ENCODE measurements at places on chromosomes 3 and 15. TPM values are rescaled to one million over a fixed set of nuclear protein-coding genes. Genes with fewer than 3 reads are reported as not detected.
A peak's percentile ranks its signal among the peaks of the same experiment; 100 is the strongest.

The CPNE9 gene
- 0.17 TPM for total RNA-seq

GRCh38 chr3:138939561-138940241 is 7.2 kb downstream of the FOXL2 start:
- peaks cover 91% of the 10 kb centered on the region for H3K27me3 ChIP-seq
- H3K4me1 ChIP-seq, result peaks cover 21% of the 10 kb centered on the region
- peaks cover 5% of the 10 kb centered on the region for H3K36me3 ChIP-seq

GRCh38 chr15:50234764-50235163 is 30.8 kb downstream of the HDC start:
- peaks cover 8% of the 10 kb centered on the region for H3K4me1 ChIP-seq
- no peaks in the 10 kb centered on the region for H3K27me3 ChIP-seq
- no peak for DNase-seq
- no peak overlapping the region for H3K27ac ChIP-seq
- H3K4me3 ChIP-seq, result no peak overlapping the region

DNA sequence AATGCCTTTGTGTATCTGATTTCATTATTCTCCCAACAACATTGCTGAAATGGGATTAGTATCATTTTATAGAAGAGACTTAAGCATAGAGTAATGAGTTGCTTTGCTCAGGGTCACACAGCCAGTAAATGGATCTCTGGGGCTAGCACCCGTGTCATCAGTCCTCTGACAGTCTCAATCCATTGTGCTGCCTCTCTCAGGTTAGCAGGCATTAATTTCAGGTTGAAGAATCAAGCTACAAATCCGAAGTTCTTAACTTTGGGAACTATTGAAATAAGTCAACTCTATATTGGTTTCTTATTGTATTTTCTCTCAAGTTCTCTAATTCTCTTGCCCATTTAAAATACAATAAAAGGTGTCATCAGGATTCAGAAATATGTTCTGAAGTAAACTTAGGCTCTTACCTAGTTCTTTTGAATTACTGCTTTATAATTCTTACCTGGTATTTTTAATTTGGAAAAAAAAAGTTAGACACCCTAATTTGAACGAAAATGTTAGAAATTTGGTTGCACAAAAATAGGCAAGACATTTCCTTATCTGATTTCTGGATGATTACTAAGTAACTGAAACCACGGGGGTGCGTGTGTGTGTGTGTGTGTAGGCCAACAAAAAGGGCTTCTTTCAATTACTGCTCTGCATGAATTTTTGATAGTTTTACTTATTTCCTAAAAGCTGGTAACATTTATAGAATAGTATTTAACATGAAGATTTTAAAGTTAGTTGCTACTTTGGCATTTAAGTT is 189.8 kb downstream of the MBNL1 start:
- DNase-seq, result no peak
- H3K36me3 ChIP-seq, result peaks cover 49% of the 10 kb centered on the region
- H3K27ac ChIP-seq, result peak overlapping the region; percentile 32
- H3K4me1 ChIP-seq, result peaks cover 26% of the 10 kb centered on the region
- no peaks in the 10 kb centered on the region for H3K27me3 ChIP-seq

The CDHR4 gene
- total RNA-seq, result not detected

The GOLGA8J gene
- not detected for total RNA-seq

- H3K4me1 ChIP-seq, result no peaks in the 10 kb centered on the region
- H3K36me3 ChIP-seq, result no peaks in the 10 kb centered on the region
- no peaks in the 10 kb centered on the region for H3K27me3 ChIP-seq
- DNase-seq, result no peak
Measured at GRCh38 chr3:105145511-105145910, 221.2 kb upstream of the ALCAM start.

The LPCAT4 gene
- total RNA-seq, result 63.9 TPM

The TERC gene
- total RNA-seq, result not detected

The GPR27 gene
- total RNA-seq, result 1.0 TPM
